AG09319 (cell line): ENCODE measurements at places on chromosomes 7 and 10.

- DNase-seq, result no peak
Observed at GRCh38 chr7:97018126-97018601, 6.5 kb downstream of the DLX5 start.

GRCh38 chr7:22351329-22351692, 5.6 kb downstream of the RAPGEF5 start:
- DNase-seq, result no peak

DNA sequence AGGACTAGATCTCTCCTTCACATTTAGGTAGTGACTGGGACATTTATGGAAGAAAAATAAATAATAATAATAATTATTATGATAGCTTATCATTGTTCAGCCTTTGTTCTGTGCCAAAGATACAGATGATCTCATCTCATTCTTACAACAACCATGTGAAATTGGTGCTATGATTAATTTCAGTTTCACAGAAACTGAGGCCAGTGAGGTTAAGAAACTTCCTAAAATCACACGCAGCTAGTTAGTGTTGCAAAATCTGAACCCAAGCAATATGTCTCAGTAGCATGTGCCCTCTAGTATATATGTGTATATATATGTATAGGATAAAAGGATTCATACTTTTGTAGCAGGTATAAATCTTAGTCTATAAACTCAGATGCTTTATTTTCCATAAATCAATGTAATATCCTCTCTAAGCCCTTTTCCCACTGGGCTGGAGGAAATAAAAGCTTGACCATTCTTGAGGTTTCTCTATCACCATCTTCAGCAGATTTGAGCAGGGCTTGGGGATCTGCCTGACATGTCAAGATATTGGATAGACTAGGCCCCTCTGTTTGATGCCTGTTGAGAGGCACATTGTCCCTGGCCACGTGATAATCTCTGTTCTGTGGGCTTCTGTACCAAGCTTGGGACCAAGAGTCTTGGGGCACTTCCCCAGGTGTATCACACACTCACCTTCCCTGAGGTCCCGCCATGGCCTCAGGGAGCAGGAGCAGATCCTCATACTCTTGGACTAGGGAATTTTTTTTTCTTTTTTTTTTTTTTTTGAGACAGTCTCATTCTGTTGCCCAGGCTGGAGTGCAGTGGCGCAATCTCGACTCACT, 172.6 kb upstream of the NRP1 start:
- DNase-seq, result no peak

- no peak for DNase-seq
Observed at GRCh38 chr7:13352677-13353076, 636.8 kb downstream of the ETV1 start.

- DNase-seq, result no peak
Observed at GRCh38 chr10:33174674-33175434, 159.6 kb downstream of the NRP1 start.
